ENCODE measurements at places on chromosomes 2 and 18. TPM values are rescaled to one million over a fixed set of nuclear protein-coding genes. Genes with fewer than 3 reads are reported as not detected.

MATN3 gene
- polyA plus RNA-seq: 2.2 TPM

IL36G gene
- not detected for polyA plus RNA-seq

ST8SIA3 gene
- not detected for polyA plus RNA-seq

ELOA2 gene
- not detected for polyA plus RNA-seq

MC5R gene
- polyA plus RNA-seq: not detected

EGR4 gene
- polyA plus RNA-seq: not detected

NCKAP5 gene
- 2.7 TPM for polyA plus RNA-seq

AKAIN1 gene
- polyA plus RNA-seq: not detected

MOGAT1 gene
- polyA plus RNA-seq: not detected

AP1S3 gene
- polyA plus RNA-seq: 3.1 TPM

DCDC2C gene
- polyA plus RNA-seq: not detected

RIF1 gene
- polyA plus RNA-seq: 3.1 TPM

FARP2 gene
- polyA plus RNA-seq: 15.5 TPM

POTEC gene
- polyA plus RNA-seq: not detected

PASK gene
- polyA plus RNA-seq: 4.1 TPM

SERPINB7 gene
- polyA plus RNA-seq: 76.5 TPM

IL36A gene
- polyA plus RNA-seq: not detected

All from IMR-90 (cell line).